Naive thymus-derived CD8-positive, alpha-beta T cell (primary cell): ENCODE measurements at places on chromosomes 5 and 9.

DNA sequence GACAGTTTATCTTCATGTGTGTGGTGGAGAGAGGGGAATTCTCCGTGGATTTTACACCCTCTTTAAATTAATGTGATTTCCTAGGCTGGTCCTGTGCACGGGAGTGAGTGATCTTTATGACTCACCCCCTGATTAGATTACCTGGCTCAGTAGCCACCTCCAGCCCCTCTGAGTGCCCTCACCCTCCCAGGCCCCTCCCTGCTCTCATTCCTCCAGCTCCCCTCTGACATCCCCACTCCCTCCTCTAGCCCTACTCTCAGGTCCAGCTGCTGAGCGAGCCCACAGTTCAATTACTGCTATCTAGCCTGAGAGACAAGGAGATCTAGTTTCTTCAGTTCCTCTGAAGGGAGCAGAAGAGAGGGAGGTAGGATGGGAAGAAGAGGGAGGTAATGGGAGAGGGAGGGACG, 61.8 kb upstream of the ARAP3 start:
- no peak for DNase-seq

DNA sequence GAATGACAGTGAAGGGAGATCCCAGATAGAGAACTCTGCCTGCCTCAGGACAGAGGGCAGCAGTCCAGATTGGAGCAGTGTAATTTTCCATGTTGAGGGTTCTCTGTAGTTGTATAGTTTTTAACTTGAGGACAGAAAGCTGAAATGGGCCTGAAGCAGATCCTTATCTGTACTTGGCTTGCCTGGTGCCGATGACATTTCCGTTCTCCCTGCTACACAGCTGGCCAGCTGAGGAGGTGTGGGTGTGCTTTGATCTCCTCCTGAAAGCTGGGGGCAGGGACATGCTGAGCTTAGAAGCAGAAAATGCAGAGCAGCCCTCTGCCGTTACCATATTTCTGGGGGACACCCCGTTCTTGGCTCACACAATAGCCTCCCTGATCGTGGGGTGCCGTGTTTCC, 10.5 kb downstream of the GLRX start:
- DNase-seq = no peak

GRCh38 chr5:11128021-11128420, 367.0 kb upstream of the DAP start:
- DNase-seq = no peak

- no peak for DNase-seq
Measured at GRCh38 chr9:12775679-12776512, 1.1 kb downstream of the LURAP1L start.

- DNase-seq = no peak
Measured at GRCh38 chr9:109385499-109385898, 64.6 kb upstream of the EPB41L4B start.

GRCh38 chr9:126519660-126520420, 93.9 kb upstream of the LMX1B start:
- DNase-seq = no peak

DNA sequence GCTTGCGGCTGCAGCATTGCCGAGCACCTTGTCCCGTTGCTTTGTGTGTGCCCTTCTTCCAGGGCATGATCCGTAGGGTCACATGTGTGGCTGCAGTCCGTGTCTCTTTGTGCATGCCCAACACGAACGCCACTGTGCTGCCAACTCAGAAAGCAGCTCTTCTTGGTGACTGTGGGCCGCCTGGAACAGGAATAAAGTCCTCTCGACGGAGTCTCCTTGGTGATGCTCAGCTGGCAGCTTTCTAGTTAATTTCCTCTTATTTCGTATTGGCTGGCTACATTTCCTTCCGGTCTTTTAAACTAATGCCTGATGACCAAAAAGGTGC, 5.8 kb downstream of the EXOC3 start:
- DNase-seq = no peak

- DNase-seq = no peak
Measured at GRCh38 chr5:14241141-14241540, 98.0 kb downstream of the TRIO start.

- DNase-seq = no peak
Measured at GRCh38 chr5:138138949-138139780, at the start of gene NME5. TSS of gene NME5 (minus strand) at chr5:138139428. CDS start at chr5:138138780, 648 bp downstream.

GRCh38 chr5:172571413-172571812, 69.7 kb upstream of the NEURL1B start:
- DNase-seq = no peak

- no peak for DNase-seq
Measured at GRCh38 chr5:150422075-150422474, 9.4 kb upstream of the CD74 start.

DNA sequence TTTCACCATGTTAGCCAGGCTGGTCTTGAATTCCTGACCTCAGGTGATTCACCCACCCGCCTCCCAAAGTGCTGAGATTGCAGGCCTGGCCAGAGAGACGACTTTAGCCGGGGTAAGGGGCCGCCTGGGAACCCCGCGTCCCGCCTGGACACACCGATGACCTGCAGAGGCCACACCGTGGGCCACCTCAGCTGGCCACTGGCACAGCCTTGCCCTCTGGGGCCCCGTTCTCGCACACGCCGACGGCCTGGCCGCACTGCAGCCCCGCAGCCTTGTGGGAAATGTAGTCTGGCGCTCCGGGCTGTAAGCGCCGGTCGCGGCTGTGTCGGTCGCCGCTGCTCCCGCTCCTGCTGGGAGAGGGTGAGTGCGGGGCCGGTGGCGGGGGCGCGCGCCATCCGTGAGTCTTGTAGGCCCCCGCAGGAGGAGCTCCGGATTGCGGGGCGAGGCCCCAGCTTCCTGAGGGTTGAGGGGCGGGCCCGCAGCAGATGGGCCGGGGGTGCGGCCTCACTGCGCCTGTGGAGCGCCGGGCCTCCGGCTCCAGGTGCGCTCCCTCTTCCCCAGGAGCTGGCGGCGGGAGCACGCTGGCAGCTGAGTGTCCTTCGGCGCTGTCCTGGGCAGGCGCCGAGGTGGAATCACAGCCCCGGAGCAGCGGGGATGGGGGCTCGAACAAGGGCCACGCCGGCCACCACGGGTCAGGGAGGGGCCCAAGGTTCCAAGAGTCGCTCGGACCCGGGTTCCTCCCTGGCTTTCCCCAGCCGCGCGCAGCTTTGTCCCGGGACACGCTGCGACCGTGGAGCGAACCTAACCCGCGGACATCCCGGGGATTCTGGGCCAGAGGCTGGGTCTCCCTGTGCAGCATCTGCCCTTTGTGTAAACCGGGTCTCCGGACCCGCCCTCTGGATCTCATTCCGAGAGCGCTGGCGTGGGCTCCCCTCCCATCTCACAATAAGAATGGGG, at the start of gene ZFP2:
TSS of gene ZFP2 (plus strand) at position 299 of the 957 bp plus-strand sequence. CDS start 35,401 bp downstream, outside the sequence.
- peak; percentile 15 for DNase-seq

- no peak for DNase-seq
Measured at GRCh38 chr5:118405650-118406061, 582.7 kb downstream of the DTWD2 start.

DNA sequence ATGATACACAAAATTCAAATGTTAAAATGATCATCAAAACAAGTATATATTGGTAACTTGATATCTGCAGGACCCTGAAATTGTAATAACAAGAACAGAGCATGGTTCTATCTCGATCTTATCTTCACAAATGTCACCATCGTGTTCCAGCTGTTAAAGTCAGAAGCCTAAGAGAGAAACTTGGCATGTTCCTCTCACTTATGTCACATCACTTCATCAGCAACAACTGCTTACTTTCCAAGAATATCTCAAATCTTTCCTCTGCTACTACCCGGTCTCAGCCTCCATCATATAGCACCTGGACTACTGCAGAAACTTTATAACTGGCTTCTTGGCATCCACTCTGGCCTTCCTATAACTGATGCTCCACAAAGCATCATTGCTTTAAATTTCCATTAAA, 84.9 kb downstream of the FBN2 start:
- DNase-seq = no peak

DNA sequence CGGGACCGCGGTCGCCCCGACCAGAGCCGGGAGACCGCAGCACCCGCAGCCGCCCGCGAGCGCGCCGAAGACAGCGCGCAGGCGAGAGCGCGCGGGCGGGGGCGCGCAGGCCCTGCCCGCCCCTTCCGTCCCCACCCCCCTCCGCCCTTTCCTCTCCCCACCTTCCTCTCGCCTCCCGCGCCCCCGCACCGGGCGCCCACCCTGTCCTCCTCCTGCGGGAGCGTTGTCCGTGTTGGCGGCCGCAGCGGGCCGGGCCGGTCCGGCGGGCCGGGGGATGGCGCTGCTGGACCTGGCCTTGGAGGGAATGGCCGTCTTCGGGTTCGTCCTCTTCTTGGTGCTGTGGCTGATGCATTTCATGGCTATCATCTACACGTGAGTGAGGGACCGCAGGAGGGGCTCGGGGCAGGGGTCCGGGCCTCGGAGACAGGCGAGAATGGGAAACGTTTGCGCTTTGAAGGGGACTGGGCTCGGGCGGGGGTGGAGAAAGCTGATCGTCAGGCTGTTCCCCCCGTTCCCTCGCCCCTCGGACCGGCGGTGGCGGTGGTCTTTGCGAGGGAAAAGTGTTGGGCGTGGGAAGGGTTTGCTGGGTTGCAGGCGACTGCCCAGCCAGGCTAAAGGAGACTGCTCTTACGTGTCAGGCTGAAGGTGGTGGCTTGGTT, 457 bp downstream of the UGCG start:
- DNase-seq = no peak

- DNase-seq = no peak
Measured at GRCh38 chr5:142698447-142699183, 12.7 kb upstream of the FGF1 start.

GRCh38 chr5:53237876-53238275, 128.3 kb upstream of the MOCS2 start:
- no peak for DNase-seq

DNA sequence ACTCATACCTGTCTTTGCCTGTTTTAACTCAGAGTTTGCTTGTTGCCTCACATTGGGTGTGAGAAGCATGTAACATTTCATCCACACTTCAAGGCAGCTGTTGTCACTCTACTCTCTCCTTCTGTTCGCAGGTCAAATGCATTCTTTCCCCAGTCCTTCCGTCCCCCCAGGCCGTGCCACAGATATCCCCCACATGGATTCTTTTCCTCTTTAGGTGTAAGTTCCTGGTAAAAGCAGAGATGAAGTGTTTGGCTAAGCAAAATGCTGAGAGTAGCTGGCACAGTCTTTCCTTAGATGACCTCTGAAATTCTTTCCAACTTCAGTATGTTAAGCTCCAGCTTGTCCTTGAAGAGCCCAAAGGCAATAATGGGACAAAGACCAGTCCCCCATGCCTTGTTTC, 328.2 kb downstream of the SLIT3 start:
- no peak for DNase-seq
